ENCODE measurements at places on chromosomes 4 and X. TPM values are rescaled to one million over a fixed set of nuclear protein-coding genes. Genes with fewer than 3 reads are reported as not detected.

DNA sequence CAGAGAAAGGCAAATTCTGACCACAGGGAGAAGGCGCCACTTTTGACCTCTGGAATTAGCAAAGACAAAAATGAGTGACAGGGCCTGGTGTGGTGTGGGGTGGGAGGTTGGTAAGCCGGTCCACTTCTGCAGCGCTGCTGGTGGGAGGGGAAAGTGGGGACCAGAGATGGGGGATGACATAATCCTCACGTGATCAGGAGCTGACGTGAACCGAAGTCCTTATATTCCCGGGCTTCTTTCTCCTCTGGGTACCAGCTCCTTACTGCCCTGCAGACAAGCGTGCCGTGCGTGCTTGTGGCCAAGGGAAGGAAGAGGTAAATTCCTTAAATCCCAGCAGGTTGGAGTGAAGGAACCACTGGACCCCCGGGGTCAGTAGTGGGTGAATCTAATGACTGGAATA lies at the start of gene TCEAL7:
TSS of gene TCEAL7 (plus strand) at position 249 of the 400 bp plus-strand sequence. CDS start 1,165 bp downstream, outside the sequence.
- peak; percentile 79 for DNase-seq

GRCh38 chr4:26992657-26993361 lies 132.2 kb downstream of the STIM2 start:
- no peak for DNase-seq

DNA sequence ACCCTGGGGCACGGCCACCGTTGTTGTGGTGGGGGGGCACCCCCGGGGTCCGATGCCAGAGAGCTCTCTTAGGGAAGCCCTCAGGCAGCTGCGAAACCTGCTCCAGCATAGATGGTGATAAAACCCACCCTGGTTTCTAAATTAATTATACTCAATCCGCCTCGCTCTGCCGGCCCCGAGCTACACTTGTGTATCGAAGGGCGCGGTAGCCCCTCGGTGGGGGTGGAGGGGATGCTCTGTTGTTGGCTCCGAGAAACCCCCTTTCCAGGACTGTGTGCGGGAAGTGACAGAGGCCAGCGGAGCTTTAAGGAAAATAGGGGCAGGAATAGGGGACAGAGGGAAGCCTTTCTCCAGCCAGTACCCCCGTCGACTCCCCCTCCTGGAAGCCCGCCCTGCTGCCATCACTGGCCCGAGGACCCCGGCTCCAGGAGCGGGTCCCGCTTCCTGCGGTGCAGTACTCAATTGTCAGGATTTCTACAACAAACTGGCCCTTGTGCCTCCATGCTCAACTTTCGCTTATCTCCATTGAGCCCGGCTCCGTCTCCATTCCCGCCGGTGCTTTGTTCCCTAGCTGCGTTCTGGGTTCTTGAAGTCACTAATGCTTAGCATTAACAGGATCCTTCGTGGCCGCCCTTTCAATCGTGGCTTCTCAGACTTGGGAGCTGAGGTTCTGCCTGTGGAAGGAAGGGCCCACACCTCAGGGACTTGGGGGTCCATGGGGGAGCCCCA lies 408.2 kb downstream of the BCOR start:
- no peak for DNase-seq

GRCh38 chr4:73213916-73214653 lies 44.5 kb downstream of the ANKRD17 start:
- no peak for DNase-seq

DNA sequence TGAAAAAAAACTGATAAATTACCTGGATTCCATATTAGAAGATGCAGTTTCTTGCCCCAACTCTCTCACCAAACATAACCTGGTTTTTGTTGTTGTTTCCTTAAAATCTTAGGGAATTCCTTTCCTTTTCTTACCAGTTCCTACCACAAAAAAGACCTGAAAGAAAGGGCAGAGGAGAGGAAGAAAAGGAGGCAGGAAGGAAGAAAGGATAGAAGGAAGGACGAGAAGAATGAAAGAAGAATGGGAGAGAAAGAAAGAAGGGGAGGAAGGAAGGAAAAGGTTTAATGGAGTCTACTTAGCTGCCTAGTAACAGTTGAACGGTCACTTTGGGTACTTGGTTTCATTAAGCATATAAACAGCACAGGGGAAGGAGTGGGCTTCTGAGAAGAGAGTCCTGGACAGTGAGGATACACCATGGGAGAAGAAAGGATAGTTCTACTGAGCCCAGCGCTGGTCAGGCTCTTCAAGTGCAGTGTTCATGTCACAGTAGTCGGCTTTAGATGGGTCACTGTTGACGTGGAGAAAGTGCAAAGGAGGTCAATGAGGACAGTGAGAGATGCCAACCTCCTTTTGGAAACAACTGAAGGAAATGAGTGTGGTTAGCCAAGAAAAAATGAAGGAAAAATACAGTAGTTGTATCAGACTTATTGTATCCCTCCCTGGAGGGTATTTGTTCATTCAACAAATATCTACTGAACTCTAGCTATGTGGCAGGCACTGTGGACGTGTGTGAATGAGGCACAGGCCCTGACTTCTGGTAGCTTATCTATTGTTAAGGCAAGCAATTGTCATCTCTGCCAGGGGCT lies 1.1 kb upstream of the CHIC2 start:
- no peak for DNase-seq

- peak; percentile 64 for DNase-seq
Measured at GRCh38 chrX:47145395-47146120, 537 bp downstream of the RBM10 start.

- DNase-seq = no peak
Measured at GRCh38 chr4:113637363-113637762, 124.2 kb downstream of the CAMK2D start.

HTN3 gene
- not detected for total RNA-seq

MAPK10 gene
- 28.5 TPM for total RNA-seq

FGA gene
- total RNA-seq = not detected

MAGEA4 gene
- not detected for total RNA-seq

All from sigmoid colon (tissue), 7 donors.